ENCODE measurements at places on chromosomes 5 and 9.

GRCh38 chr5:94613583-94613982, 4.8 kb downstream of the KIAA0825 start:
- no peak for DNase-seq

GRCh38 chr9:130118841-130119518, 53.2 kb upstream of the NCS1 start:
- DNase-seq = no peak

- DNase-seq = no peak
These were observed 140.9 kb upstream of the PIK3R1 start for GRCh38 chr5:68074633-68075032.

DNA sequence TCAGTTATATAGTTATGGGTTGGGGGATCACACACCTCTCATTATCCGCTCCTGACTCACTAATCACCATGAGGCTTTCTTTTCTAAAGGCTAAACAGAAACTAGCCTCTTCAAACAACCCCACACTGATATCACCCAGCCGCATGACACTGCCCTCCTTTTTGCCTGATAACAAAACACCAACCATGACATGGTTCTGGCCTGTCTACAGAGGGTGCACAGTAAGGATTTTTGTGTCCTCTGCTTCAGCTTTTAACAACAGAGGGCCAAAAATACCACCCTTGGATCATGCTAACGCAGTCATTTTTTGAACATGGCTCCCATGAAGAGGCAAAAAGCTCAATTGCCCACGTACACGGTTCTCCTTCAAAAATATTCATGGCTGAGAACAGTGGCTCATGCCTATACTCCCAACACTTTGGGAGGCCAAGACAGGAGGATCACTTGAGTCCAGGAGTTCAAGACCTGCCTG, 4.0 kb downstream of the CMBL start:
- no peak for DNase-seq

DNA sequence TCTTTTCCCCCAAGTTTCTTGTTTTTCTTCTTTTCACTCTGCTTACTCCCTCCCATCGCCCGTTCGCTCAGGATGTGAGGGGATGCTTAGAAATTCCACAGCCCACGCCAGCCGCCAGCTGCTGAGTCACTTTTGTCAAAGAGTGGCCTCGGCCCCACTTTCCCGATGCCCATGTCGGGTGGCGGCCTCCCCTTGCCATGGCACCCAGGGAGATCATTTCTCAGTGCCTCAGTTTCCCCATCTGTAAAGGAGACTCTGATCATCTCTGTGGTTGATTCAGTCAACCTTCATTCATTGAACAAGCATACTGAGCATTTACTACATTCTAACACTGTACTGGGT, 353 bp upstream of the PDGFRB start:
- no peak for DNase-seq
